ENCODE measurements at places on chromosomes 1 and 21.

GRCh38 chr1:182359645-182360044 lies 31.9 kb downstream of the GLUL start:
- no peaks in the 10 kb centered on the region for H3K36me3 ChIP-seq
- H3K4me1 ChIP-seq: no peaks in the 10 kb centered on the region
- H3K4me3 ChIP-seq: no peak overlapping the region
- H3K27ac ChIP-seq: no peak overlapping the region
- H3K27me3 ChIP-seq: peaks cover 8% of the 10 kb centered on the region

GRCh38 chr1:2311184-2312032 lies 79.9 kb downstream of the MORN1 start:
- peak overlapping the region; percentile 83 for H3K27ac ChIP-seq
- DNase-seq: peak; percentile 44
- peaks cover 5% of the 10 kb centered on the region for H3K36me3 ChIP-seq
- H3K27me3 ChIP-seq: no peaks in the 10 kb centered on the region
- H3K4me1 ChIP-seq: peaks cover 18% of the 10 kb centered on the region
- peak overlapping the region; percentile 28 for H3K4me3 ChIP-seq

GRCh38 chr1:181577475-181577874 lies 94.2 kb downstream of the CACNA1E start:
- no peaks in the 10 kb centered on the region for H3K4me1 ChIP-seq
- H3K27me3 ChIP-seq: peaks cover 24% of the 10 kb centered on the region
- DNase-seq: no peak
- H3K27ac ChIP-seq: no peak overlapping the region
- no peaks in the 10 kb centered on the region for H3K36me3 ChIP-seq

DNA sequence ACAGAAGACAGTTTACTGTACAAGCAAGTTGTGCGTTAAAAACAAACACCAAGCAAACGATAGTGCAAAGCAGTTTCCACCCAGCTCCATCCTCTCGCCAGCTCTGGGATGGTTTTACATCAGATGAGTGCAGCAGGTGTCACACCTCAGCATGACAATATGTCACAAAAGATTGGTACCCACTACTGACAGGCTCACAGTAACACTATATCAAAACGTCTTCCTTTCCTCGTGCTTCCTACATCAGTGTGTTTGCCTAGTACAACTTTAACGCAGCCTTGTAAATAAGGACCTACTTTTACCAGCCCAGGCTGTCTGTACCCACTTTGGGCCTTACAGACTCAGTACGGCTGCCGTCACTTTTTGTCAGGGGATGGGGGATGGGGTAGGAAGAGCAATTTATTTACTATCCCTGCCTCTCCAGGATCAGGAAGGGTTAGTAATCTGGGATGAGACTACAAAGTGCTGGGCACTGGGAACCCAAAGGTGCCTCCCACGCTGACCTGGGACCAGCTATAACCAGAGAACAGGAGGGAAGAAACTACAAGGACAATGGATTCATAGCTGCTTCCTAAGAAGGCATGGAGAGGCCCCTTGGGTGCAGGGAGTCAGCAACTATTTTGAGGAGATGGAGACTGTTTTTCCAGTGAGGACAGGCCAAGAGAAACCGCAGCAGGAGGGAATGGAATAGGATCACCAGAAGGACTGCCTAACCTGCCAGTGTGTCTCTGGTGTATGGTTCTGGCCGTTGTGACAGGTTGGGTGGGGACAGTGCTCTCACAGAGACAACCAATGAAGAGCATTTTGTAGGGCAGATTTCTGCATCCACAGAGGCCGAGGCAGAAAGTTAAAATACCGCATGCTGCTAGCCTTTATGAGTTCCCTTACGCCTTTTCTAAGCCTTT lies 30.2 kb downstream of the RUNX3 start:
- peak overlapping the region; percentile 90 for H3K27ac ChIP-seq
- H3K27me3 ChIP-seq: no peaks in the 10 kb centered on the region
